Cerebellar cortex (tissue), 1 donor: ENCODE measurements at places on chromosomes 2 and 18.

GRCh38 chr2:160932960-160933359 is 227.3 kb upstream of the TANK start:
- no peak for DNase-seq

DNA sequence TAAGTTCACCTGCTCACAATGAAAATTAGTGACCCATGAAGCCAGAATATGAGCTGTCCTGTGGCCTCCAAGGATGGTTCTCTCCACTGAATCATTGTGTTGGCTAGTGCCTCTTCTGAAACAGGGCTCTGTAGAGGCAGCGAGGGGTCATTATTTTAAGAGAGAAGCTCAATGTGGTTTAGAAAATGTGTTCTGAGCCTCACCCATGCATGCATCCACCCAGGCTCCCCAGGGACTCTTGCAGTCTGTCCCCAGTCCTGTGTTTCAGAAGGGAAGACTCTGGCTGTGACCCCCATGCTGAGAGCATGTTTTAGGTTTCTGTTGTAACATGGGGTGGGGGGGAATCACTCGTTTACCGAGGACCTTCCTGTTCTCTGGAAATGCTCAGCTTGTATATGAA is 135.2 kb downstream of the RNF144A start:
- DNase-seq, result no peak

DNA sequence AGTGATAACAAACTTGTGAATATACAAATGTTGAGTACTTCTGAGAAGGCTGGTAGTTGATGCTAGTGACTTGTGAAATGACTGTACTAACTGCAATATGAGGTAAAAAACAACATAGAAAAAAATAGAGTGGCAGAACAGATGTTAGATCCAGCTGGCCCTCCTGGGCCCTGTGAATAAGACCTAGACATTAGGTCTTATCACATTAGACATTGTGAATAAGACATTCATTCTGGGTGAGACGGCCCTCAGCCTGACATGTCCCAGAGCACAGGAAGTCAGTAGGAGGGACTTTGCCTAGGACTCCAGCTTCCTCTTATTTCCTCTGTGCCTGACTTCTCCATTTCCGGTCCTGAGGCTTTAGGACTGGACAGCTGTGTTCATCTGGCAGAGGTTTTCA is 22.9 kb downstream of the DOK1 start:
- DNase-seq, result no peak

- DNase-seq, result no peak
These were observed 87.8 kb upstream of the TFCP2L1 start for GRCh38 chr2:121372721-121373353.

- no peak for DNase-seq
These were observed 117.4 kb downstream of the ETAA1 start for GRCh38 chr2:67514515-67514914.

DNA sequence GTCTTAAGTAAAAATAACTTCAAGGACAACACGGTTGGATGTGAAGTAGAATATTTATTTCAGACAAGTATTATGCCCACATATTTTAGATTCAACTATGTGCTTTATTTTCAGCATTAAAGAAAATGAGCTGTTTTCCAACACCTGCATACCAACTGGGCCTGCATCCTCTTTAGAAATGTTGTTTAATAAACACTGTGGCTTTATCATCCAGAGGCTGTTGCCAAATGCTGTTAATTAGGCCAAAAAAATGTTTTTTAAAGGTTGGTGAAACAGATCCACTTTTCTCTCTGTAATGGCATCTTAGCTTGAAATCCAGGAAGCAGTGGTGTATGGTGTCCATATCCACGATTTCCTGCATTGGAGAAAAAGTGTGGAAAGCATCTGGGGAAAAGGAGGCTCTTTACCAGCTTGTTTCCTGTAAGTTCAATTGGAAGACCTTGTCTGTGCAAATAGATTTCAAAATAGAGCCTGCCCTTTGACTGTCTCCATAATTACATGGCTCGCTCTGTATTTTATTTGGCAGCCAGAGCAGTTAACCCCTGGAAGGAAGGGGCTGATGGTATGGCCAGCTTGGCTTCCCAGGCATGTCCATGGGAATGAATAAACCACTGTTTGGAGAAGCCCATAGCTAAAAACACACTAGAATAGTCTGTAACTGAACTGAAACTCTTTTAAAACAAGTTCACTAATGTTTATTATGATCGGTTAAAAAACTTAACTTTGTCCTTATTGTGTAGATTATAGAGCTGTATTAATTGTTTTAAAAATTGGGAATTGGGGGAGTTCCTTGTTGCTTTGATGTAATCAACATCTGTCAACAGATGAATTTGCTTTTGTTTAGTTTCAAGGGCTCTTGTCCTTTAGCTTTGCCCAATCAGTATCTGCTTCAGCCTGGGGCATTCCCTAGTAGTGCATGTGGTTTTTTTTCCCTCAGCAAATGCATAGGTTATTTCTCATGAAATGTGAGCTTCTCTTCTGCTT is 33.0 kb upstream of the DLX1 start:
- DNase-seq, result peak; percentile 77

GRCh38 chr2:54411801-54412354 is 44.2 kb upstream of the SPTBN1 start:
- no peak for DNase-seq
